Fibroblast of skin of left biceps (primary cell): ENCODE measurements at places on chromosomes 13 and 19.

DNA sequence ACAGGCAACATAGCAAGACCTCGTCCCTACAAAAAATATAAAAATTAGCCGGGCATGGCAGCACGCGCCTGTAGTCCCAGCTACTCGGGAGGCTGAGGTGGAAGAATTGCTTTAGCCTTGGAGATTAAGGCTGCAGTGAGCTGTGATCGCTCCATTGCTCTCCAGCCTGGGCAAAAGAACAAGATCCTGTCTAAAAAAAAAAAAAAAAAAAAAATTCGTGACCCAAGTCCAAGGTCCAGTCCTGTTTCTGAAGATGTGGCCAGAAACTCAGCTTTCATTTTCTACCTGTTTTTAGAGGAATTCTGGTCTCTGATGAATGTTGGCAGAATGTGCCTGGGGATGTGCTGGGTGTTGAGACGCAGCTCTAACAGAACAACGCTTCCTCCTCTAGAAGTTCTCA, 1.9 kb upstream of the PGPEP1 start:
- no peak for DNase-seq

- peak; percentile 6 for DNase-seq
Observed at GRCh38 chr19:36060430-36060829, 5.7 kb downstream of the WDR62 start.

GRCh38 chr19:4338441-4339355, at the start of gene STAP2:
TSS of gene STAP2 (minus strand) at chr19:4338827. CDS start at chr19:4338753, 74 bp downstream.
- no peak for DNase-seq

- no peak for DNase-seq
Observed at GRCh38 chr19:4357095-4357797, 13.9 kb downstream of the MPND start.
